Ovary (tissue), 10 donors: ENCODE measurements at places on chromosomes 12 and 14. TPM values are rescaled to one million over a fixed set of nuclear protein-coding genes. Genes with fewer than 3 reads are reported as not detected.

The GAS2L3 gene
- total RNA-seq = 1.7 TPM

The PRKD1 gene
- total RNA-seq = 18.5 TPM

The SLC24A4 gene
- total RNA-seq = 0.24 TPM

The LARP4 gene
- total RNA-seq = 46.6 TPM

- DNase-seq = no peak
Measured at GRCh38 chr12:44143175-44143574, 307.3 kb downstream of the TMEM117 start.

DNA sequence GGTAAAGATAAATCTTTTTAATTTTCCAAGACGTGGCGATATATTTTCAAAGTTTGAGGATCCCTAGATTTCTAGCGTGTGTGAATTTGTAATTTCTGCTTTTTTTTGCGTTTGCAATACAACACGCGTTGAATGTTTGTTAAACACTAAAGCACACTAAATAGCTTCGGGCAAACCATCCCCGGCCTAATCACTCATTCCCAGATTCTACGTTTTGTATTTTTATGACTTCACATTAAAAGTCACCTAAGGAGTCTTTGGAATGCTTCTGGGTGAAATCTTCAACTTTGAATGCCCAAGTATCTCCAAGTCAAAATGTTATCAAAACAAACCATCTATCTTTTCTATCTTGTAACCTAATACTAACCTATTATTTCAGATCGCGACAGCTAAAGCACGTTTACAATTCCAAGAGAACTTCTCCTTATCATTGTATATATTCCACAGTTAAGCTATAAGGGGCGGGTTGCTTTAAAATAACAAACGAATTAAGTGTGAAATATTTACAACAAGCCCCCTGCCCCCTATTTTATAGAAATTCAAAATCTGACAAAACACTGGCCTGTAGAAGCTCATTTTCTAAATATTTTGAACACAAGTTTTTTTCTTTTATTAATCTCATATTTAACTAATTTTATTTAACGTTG, 1.1 kb downstream of the ALX1 start:
- no peak for DNase-seq

- DNase-seq = peak; percentile 69
Measured at GRCh38 chr14:105537580-105538474, 11.4 kb downstream of the TMEM121 start.

DNA sequence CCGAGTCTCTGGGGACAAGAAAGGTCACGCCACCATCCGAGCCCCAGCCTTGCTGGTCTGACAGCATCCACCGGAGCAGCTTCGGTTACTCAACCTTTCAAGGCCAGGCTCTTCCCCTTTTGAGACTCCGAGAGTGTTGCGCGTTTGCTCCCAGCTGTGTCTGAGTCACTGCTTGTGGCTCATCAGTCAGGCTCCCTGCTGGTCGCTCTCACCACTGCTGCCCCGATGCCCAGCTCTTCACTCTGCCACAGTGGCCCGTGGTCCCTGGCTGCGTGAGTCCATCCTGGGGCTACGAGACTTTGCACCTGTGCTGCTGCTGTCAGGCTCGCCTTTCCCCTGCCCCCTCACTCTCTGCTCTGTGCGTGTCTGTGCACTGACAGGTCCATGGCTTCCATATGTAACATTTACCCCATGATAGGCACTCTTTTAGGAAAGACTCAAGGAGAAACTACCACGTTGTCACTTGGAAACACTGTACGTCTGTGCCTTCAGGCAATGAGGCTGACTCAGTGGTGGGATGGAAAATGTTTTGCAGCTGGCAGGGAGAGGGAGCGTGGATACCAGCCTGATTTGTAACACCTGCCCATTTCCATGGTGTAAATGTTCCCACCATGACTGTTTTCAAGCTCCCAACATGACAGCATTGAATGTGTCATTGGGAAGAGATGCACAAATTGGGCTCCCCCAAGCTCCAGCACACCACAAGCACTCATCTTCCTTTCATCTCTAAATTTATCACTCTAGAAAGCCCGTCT, 350.7 kb downstream of the TMEM132D start:
- no peak for DNase-seq

DNA sequence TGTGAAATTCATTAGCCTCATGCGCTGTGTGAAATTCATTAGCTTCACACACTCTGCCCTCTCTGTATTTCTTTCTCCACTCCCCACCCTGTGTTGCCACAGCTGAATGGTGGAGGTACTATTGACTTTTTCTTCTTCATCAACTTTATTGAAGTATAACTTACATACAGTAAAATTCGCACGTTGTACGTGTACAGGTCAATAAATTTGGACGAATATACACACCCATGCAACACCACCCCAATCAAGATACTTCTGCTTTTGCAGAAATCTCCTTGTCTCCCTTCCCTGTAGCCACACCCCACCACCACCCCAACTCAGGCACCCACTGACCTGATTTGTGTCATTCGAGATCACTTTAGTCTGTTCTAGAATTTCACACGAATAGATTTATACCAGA, 51.8 kb downstream of the FBXL14 start:
- no peak for DNase-seq

GRCh38 chr12:94147991-94148738, at the start of gene PLXNC1:
Gene PLXNC1 (plus strand): TSS chr12:94148577. CDS start chr12:94148972, 395 bp downstream.
- peak; percentile 76 for DNase-seq

- DNase-seq = no peak
Measured at GRCh38 chr12:30462249-30462648, 233.4 kb downstream of the IPO8 start.

DNA sequence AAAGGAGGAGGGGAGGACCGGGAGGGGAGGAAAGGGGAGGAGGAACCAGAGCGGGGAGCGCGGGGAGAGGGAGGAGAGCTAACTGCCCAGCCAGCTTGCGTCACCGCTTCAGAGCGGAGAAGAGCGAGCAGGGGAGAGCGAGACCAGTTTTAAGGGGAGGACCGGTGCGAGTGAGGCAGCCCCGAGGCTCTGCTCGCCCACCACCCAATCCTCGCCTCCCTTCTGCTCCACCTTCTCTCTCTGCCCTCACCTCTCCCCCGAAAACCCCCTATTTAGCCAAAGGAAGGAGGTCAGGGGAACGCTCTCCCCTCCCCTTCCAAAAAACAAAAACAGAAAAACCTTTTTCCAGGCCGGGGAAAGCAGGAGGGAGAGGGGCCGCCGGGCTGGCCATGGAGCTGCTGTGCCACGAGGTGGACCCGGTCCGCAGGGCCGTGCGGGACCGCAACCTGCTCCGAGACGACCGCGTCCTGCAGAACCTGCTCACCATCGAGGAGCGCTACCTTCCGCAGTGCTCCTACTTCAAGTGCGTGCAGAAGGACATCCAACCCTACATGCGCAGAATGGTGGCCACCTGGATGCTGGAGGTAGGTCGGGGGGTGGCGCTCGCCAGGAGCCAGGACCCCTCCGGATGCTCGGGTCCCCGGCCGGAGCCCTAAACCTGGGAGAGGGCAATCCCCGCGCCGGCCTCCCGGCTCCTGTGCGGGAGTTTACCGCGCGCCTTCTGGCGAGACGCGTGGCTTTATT, at the start of gene CCND2:
TSS of gene CCND2 (plus strand) at position 111 of the 744 bp plus-strand sequence. CDS start at position 390, 279 bp downstream.
- DNase-seq = peak; percentile 86

GRCh38 chr14:98704441-98704840, 567.6 kb downstream of the BCL11B start:
- DNase-seq = no peak

GRCh38 chr14:29846339-29847055, 81.2 kb downstream of the PRKD1 start:
- DNase-seq = no peak

GRCh38 chr12:106112145-106112821, 26.5 kb downstream of the NUAK1 start:
- DNase-seq = no peak

- no peak for DNase-seq
Measured at GRCh38 chr12:105670672-105671071, 340.2 kb downstream of the C12orf75 start.
